Breast epithelium (tissue), 4 donors: ENCODE measurements at places on chromosomes 5 and 9. TPM values are rescaled to one million over a fixed set of nuclear protein-coding genes. Genes with fewer than 3 reads are reported as not detected.

Gene RIMOC1
- total RNA-seq = 23.0 TPM

Gene SLC25A2
- total RNA-seq = 2.0 TPM

- H3K27ac ChIP-seq = peak overlapping the region; percentile 93
- H3K4me3 ChIP-seq = peak overlapping the region; percentile 98
- no peaks in the 10 kb centered on the region for H3K27me3 ChIP-seq
- no peaks in the 10 kb centered on the region for H3K36me3 ChIP-seq
- DNase-seq = no peak
- H3K4me1 ChIP-seq = peaks cover 5% of the 10 kb centered on the region
These were observed 683 bp downstream of the CLPTM1L start for GRCh38 chr5:1343931-1344901.

DNA sequence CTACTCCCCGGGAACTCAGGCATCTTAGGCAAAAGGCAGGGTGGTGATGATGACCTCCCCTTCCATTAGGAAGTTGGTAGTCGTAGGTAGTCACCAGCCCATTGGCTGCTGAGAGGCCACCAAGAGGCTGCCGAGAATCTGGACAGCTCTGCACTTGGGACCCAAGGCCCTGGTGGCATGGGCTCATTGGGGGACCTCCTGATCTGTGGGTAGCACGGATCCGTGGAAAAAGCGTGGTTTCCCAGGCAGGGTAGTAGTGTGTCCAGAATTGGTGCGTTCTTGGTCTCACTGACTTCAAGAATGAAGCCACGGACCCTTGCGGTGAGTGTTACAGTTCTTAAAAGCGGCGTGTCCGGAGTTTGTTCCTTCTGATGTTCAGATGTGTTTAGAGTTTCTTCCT lies 158.8 kb downstream of the CNTLN start:
- no peaks in the 10 kb centered on the region for H3K4me1 ChIP-seq
- H3K36me3 ChIP-seq = no peaks in the 10 kb centered on the region
- no peak overlapping the region for H3K27ac ChIP-seq

Gene MAP1B
- 2,233 TPM for total RNA-seq

Gene SPACA9
- total RNA-seq = 2.9 TPM

Gene PDE6A
- total RNA-seq = under 0.01 TPM

- H3K27me3 ChIP-seq = no peaks in the 10 kb centered on the region
- peak within 1 kb of the TSS; percentile 81 for H3K4me3 ChIP-seq
- H3K27ac ChIP-seq = peak within 1 kb of the TSS; percentile 71
- DNase-seq = no peak
- H3K4me1 ChIP-seq = no peaks in the 10 kb centered on the region
These were observed at the start of gene TMOD1 for GRCh38 chr9:97501177-97501971. Gene TMOD1 (plus strand): TSS chr9:97501666. CDS start chr9:97524189, 22,523 bp downstream.

Gene ADAMTS12
- total RNA-seq = 15.0 TPM

DNA sequence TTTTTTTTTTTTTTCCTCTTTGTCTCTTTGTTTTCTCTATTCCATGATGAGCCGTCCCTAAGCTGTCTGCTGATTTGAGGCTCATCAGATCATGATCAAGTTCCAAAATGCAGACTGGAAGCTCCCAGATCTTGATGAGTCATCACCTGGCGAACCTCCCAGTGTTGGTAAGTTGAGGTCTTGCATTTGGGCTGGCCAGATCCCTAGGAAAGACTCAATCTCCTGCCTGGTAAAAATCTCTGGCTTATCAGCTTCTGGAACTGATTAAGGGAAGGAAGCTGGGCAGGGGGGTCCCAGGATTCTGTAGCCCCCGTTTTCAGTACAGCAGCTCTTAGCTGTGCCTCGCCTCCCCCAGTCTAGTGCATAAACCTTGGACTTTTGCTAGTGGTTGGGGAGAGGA lies 69.0 kb downstream of the TSPAN17 start:
- H3K4me3 ChIP-seq = no peak overlapping the region
- no peak for DNase-seq
- peaks cover 23% of the 10 kb centered on the region for H3K27me3 ChIP-seq
- no peaks in the 10 kb centered on the region for H3K36me3 ChIP-seq
- no peaks in the 10 kb centered on the region for H3K4me1 ChIP-seq
- H3K27ac ChIP-seq = no peak overlapping the region

Gene FAM78A
- total RNA-seq = 3.7 TPM

GRCh38 chr9:99199938-99200539 lies 21.7 kb downstream of the ALG2 start:
- no peaks in the 10 kb centered on the region for H3K27me3 ChIP-seq
- H3K4me1 ChIP-seq = no peaks in the 10 kb centered on the region
- no peak overlapping the region for H3K4me3 ChIP-seq
- H3K27ac ChIP-seq = no peak overlapping the region

DNA sequence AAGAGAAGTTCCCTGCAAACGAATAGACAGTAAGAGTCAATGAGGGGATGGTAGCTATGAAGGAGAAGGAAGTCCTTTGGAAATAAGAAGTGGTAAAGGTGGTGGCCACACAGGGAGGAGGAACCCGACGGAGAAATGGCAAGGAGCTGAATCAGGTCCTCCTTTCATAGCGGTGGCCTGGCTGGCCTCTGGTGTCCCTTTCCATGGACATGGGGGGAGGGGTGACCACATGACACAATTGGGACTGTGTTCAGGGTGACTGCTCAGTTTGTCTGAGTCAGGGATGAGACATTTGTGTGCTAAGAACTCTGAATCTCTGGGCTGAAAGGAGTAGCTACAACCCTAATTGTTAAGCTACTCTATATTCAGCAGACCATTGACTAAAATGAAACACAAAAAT lies 28.7 kb upstream of the TIMD4 start:
- H3K27ac ChIP-seq = no peak overlapping the region
- H3K27me3 ChIP-seq = no peaks in the 10 kb centered on the region
- no peaks in the 10 kb centered on the region for H3K4me1 ChIP-seq
- no peak for DNase-seq
- H3K36me3 ChIP-seq = no peaks in the 10 kb centered on the region

Gene B4GALT7
- 21.4 TPM for total RNA-seq

GRCh38 chr5:121805911-121806310 lies 45.8 kb upstream of the FTMT start:
- H3K4me3 ChIP-seq = no peak overlapping the region
- H3K36me3 ChIP-seq = no peaks in the 10 kb centered on the region
- H3K27me3 ChIP-seq = no peaks in the 10 kb centered on the region

DNA sequence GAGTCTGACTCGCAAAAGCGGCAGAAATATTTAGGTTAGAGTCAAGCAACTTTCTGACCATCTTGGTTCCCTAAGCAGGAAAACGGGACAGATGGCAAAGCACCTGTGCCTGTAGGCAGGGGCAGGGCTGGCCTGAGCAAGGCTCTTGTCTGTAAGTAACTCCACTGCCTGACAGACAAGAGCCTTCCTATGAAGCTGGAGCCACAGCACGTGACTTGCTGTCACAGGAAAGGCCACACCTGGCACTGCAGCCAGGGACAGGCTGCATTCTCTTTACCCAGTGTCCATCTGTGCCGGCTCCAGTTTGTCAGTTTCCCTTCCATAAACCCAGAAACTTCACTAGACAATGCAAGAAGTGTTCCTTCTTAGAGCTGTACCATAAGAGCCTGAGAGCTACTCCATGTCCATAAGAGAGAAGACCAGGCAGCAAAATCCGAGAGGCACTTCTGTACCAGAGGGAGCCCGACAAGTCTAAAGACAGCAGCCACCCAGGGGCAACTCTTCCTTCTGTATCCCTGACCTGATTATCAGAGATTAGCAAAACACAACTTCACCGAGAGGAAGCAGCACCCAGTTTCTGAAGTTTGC lies 78.1 kb downstream of the GPR21 start:
- H3K27ac ChIP-seq = no peak overlapping the region
- H3K4me3 ChIP-seq = no peak overlapping the region
- no peaks in the 10 kb centered on the region for H3K36me3 ChIP-seq
- no peaks in the 10 kb centered on the region for H3K4me1 ChIP-seq
- H3K27me3 ChIP-seq = no peaks in the 10 kb centered on the region
- no peak for DNase-seq
